A549 treated with GW870086 at 1 μM for 4 hours (cell line): ENCODE measurements at places on chromosomes 1 and 21. TPM values are rescaled to one million over a fixed set of nuclear protein-coding genes. Genes with fewer than 3 reads are reported as not detected.

Gene GPR52
- total RNA-seq, result 0.12 TPM in 1 of 5 replicates, not detected in the others

Gene PROX1
- total RNA-seq, result 0.03 to 0.26 TPM (median 0.12 TPM) in 5 replicates

Gene GPR157
- 3.2 to 9.0 TPM (median 6.9 TPM) in 5 replicates for total RNA-seq

Gene SMIM1
- 0.79 to 1.9 TPM (median 1.3 TPM) in 5 replicates for total RNA-seq

Gene BRDT
- not detected in 5 replicates for total RNA-seq

Gene VCAM1
- total RNA-seq, result not detected in 5 replicates

Gene PFKFB2
- 4.2 to 6.5 TPM (median 5.9 TPM) in 5 replicates for total RNA-seq

Gene TNNT2
- 0.13 to 0.39 TPM in 2 of 5 replicates, not detected in the others for total RNA-seq

Gene PHC2
- 107 to 127 TPM (median 122 TPM) in 5 replicates for total RNA-seq

Gene LCE1E
- 0.10 to 0.21 TPM in 2 of 5 replicates, not detected in the others for total RNA-seq

Gene DEGS1
- 129 to 147 TPM (median 144 TPM) in 5 replicates for total RNA-seq

Gene FCRL2
- not detected in 5 replicates for total RNA-seq

Gene SUSD4
- total RNA-seq, result 0.62 to 1.1 TPM (median 0.73 TPM) in 5 replicates

Gene USP16
- total RNA-seq, result 18.8 to 26.6 TPM (median 23.7 TPM) in 5 replicates

Gene RIPK4
- 18.1 to 23.8 TPM (median 20.2 TPM) in 5 replicates for total RNA-seq

Gene ZNF678
- 1.3 to 1.8 TPM (median 1.7 TPM) in 5 replicates for total RNA-seq

Gene LPAR3
- total RNA-seq, result 0.38 to 0.75 TPM (median 0.44 TPM) in 5 replicates

Gene RXFP4
- total RNA-seq, result not detected in 5 replicates

Gene OPTC
- total RNA-seq, result not detected in 5 replicates

Gene CRP
- total RNA-seq, result not detected in 5 replicates

Gene KIAA0040
- total RNA-seq, result 0.73 to 0.97 TPM (median 0.78 TPM) in 5 replicates

Gene PLPPR4
- total RNA-seq, result not detected in 5 replicates

Gene GJA5
- 0.05 to 0.09 TPM in 2 of 5 replicates, not detected in the others for total RNA-seq

Gene FCMR
- 3.3 to 6.4 TPM (median 4.4 TPM) in 5 replicates for total RNA-seq

Gene UTP11
- 41.0 to 64.8 TPM (median 45.2 TPM) in 5 replicates for total RNA-seq

Gene OR2T29
- total RNA-seq, result not detected in 5 replicates

Gene HMCN1
- total RNA-seq, result 0.01 to 0.43 TPM (median 0.04 TPM) in 4 of 5 replicates, not detected in the other

Gene C1orf87
- not detected in 5 replicates for total RNA-seq

Gene TMPRSS3
- 0.13 to 0.45 TPM (median 0.18 TPM) in 5 replicates for total RNA-seq

Gene SPRR3
- not detected in 5 replicates for total RNA-seq

Gene GBP7
- total RNA-seq, result not detected in 5 replicates

Gene C1orf141
- not detected in 5 replicates for total RNA-seq

Gene CD48
- not detected in 5 replicates for total RNA-seq

Gene CALML6
- total RNA-seq, result 0.17 to 0.49 TPM (median 0.26 TPM) in 4 of 5 replicates, not detected in the other

Gene SH2D5
- 11.5 to 17.1 TPM (median 13.3 TPM) in 5 replicates for total RNA-seq

Gene WDR64
- not detected in 5 replicates for total RNA-seq

Gene DLGAP3
- 0.17 to 0.27 TPM (median 0.22 TPM) in 5 replicates for total RNA-seq

Gene SLC1A7
- 0.05 TPM in 1 of 5 replicates, not detected in the others for total RNA-seq

Gene FGR
- 0.05 TPM in 1 of 5 replicates, not detected in the others for total RNA-seq

Gene PERM1
- total RNA-seq, result 0.05 to 0.19 TPM (median 0.18 TPM) in 3 of 5 replicates, not detected in the others
